ENCODE measurements at places on chromosomes 13 and 19.

DNA sequence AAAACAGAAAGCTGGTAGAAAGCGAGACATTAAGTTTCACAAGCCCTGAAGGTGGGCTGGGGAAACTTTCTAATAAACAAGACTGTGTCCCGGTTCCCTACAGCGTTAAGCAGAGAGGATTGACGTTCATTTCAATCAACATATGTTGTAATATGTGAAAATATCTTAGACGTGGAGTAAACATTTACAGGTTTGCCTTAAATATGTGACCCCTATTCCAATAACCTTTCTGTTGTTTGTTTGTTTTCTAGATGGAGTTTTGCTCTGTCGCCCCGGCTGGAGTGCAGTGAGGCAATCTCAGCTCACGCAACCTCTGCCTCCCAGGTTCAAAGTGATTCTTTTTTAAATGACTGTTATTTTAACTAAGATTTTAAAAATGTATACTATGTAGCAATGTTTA, 526.2 kb downstream of the SUCLA2 start:
- no peak for DNase-seq

- DNase-seq = no peak
Observed at GRCh38 chr13:41296879-41297646, 14.0 kb upstream of the NAA16 start.

- DNase-seq = no peak
Observed at GRCh38 chr13:51934461-51935087, 72.8 kb downstream of the CCDC70 start.

GRCh38 chr19:39830406-39830805, 3.6 kb downstream of the DYRK1B start:
- DNase-seq = no peak

DNA sequence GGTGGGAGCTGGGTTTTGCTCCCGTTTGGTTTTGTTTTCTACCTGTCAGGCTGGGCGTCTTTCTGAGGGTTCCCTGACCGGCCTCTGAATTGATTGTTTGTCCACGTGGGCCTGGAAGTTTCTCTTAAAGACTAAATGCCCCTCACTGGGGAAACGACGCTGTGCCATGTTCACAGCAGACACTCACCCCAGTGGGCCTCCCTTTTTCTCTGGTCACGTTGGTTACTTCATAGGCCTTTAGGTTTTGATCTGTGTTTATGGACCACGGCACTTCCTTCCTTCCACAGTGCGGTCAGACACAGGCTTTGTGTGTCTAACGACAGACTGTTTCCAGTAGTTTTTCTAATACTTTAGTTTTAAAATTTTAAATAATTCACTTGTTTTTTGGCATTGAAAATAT, 20.1 kb upstream of the NDUFS7 start:
- peak; percentile 56 for DNase-seq

- DNase-seq = no peak
Observed at GRCh38 chr13:27242702-27243101, 8.7 kb upstream of the RPL21 start.
